Hematopoietic multipotent progenitor cell treated with erythropoietin and hydrocortisone succinate and interleukin-3 and kit ligand, for 4 days (in vitro differentiated cells): ENCODE measurements at places on chromosomes 4 and X.

DNA sequence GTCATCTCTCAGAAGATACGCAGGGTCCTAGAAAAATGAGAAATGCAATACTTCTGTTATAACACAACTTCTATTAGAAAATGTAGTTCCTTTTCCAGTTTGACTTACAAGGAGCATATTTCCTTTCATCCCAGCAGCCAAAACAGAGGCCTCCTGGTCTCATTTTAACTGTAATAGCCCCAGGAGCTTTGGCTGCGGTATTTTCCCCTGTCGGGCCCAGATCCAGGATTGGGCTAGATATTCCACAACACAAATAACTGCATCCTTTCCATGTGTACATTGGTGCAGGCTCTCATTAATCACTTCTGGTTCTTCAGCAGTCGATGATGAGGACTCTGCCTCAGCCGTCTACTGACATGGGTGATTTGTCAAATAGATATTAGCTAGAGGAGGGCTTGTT lies 166.1 kb downstream of the TENM3 start:
- no peak for DNase-seq

DNA sequence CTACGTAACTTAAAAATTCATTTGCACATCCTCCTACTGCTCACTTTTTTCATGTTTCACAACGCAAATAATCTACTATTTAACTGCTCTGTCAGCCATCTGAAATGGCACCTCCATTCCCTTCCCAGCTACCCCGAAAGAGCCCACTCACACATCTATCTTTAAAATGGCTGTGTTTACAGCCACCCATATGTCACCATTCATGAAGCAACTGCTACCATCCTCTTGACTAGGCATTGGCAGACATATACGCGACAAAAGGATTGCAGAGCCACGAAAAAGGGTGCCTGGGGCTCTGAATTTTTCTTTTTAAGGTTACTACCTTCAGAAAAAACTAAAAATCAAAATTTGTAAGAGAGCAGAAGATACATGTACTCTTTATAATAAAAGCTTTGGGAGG lies 11.5 kb downstream of the SH3RF1 start:
- no peak for DNase-seq

GRCh38 chr4:127698789-127699200 lies 31.4 kb upstream of the SLC25A31 start:
- peak; percentile 65 for DNase-seq

DNA sequence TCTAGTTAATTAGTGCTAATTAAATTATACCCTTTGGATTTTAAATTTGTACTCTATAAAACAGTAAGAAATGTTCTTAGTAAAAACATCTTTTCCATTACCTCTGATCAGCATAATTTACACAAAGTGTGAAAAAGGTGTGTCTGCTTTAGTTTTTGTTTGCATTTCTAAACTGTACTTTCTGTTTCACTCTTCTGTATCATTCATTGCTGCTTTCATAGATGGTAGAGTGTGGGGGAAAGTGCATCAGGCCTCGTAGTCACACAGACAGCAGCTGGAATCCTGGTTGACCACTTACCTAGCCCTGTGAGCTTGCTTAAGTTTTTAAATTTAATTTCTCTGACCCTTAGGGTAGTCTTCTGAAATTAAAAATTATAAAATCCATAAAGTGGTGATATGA lies 275.4 kb upstream of the PITX2 start:
- DNase-seq = no peak

- DNase-seq = no peak
Measured at GRCh38 chr4:181592221-181592745, 650.9 kb upstream of the TENM3 start.

DNA sequence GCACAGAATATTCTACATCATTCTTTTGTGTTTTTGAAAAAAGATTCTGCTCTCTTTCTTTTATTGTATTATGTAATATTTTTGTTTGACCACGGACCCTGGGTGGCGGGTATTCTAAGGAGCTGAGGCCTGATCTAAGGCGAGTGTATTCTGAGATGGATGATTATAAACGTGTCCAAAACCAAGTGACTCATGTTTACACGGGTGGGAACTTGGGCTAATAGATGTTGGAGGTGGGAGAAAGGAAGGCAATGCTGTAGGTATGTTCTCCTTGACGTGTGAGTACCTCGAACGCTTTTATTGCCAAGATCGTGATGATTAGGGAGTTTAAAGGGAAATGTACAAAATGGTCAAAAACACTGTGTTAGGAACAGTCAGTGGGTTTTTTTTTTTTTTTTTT lies 188.9 kb upstream of the FAT1 start:
- no peak for DNase-seq

- DNase-seq = no peak
Measured at GRCh38 chrX:31170792-31171191, 99.0 kb upstream of the FTHL17 start.

GRCh38 chr4:181166742-181167399 lies 1076.3 kb upstream of the TENM3 start:
- no peak for DNase-seq

DNA sequence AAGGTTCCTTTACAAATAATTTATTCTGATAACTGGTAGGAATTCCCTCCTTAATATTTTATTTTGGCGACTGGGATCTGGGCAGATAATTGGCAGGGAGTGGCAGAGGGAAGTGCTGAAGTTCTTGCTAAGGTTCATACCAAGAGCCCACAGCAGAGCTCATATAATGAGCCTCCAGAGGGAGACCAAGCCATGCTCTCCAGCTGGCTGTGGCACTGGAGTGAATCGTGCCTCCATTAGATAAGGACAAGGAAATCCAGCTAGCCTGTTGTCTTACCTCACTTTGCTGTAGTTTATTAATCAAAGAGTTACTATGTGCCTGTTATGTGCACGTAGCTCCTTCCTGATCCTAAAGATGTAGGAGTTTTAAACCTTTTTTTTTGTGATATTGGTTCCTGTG lies 1.3 kb downstream of the ASB12 start:
- DNase-seq = peak; percentile 18

GRCh38 chrX:13069771-13070416 lies 25.5 kb upstream of the FAM9C start:
- DNase-seq = no peak

- DNase-seq = no peak
Measured at GRCh38 chrX:45592101-45592500, 391.4 kb upstream of the DIPK2B start.

DNA sequence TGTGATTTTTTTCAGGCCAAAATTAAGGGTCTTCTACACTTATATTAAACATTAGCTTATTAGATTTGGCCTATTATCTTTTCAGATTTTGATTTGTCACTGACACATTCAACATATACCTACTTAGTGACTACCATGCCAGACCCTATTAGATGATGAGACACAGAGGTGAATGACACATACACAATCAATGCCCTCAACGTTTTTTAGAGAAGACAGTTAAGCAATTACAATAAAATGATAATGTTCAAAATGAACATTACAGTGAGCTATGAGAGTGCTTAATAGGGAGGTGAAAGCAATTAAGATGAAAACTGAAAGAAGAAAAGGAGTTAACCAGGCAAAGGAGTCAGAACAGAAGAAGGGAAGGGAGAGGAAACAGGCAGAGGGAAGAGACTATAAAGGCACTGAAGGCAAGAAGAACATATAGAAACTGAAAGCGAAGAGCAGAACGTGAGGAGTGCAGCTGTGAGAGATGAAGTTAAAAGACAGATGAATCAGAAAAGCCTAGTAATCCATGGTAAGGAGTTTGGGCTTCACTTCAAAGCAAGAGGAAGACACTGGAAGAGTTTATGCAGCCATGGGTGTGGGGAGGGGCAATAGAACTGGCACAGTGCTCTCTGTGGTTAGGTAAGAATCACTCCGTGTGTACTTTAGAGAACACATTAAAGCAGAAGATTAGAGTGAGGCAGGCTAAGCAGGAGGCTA lies 119.0 kb downstream of the REELD1 start:
- DNase-seq = peak; percentile 27

DNA sequence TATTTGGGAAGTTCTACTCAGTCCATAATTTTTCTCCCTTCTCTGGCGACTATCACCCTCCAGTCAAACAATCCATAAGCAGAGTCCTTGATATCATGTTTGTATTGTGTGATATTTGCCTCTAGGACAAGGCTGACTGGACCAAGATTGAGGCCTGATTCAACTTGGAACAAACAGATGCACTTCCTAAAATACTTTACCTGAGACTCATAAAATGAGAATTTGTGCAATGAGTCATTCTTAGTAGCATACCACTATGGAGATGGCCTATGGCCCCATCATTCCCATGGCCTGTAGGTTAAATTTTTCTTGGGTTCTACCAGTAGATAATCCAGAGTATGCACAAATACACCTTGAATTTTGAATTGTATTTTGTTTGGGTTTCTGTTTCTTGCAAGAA lies 74.2 kb upstream of the DMD start:
- no peak for DNase-seq

GRCh38 chr4:156858071-156858470 lies 113.5 kb downstream of the PDGFC start:
- no peak for DNase-seq

GRCh38 chrX:2252331-2253065 lies 248.3 kb downstream of the DHRSX start:
- DNase-seq = no peak

GRCh38 chr4:42391981-42392380 lies 5.3 kb upstream of the SHISA3 start:
- DNase-seq = no peak

GRCh38 chr4:76449362-76449767 lies 14.3 kb downstream of the SHROOM3 start:
- DNase-seq = no peak

- peak; percentile 49 for DNase-seq
Measured at GRCh38 chr4:95549246-95550114, 707 bp upstream of the UNC5C start.
